Metanephros (tissue), 2 donors: ENCODE measurements at places on chromosomes 16 and 17. TPM values are rescaled to one million over a fixed set of nuclear protein-coding genes. Genes with fewer than 3 reads are reported as not detected.

ABI3 gene
- total RNA-seq, result 5.5 TPM

CLEC18B gene
- 64.8 TPM for total RNA-seq

ATP2C2 gene
- total RNA-seq, result 2.2 TPM

SLC35G6 gene
- not detected for total RNA-seq

KREMEN2 gene
- 2.9 TPM for total RNA-seq

NKD1 gene
- total RNA-seq, result 12.6 TPM

TP53TG3 gene
- not detected for total RNA-seq

MYH1 gene
- 1.5 TPM for total RNA-seq

SCGB1C2 gene
- not detected for total RNA-seq

CES3 gene
- total RNA-seq, result 3.1 TPM

CA5A gene
- not detected for total RNA-seq

GPR179 gene
- 0.06 TPM for total RNA-seq
